Aorta (tissue), 5 donors: ENCODE measurements at places on chromosomes 4 and X.

DNA sequence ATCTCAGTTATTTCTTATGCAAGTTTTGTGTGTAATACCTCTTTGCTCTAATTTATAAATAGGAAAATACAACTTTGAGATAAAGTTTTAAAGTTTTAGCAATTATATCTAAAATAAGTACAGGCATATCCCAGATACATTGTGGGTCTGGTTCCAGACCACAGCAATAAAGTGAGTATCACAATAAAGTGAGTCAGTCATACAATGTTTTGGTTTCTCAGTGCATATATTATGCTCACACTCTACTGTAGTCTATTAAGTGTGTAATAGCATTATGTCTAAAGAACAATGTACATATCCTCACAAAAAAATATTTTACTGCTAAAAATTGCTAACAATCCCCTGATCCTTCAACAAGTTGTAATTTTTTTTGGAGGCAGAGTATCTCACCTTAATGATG is 49.2 kb downstream of the ANAPC10 start:
- no peak for DNase-seq

- no peak for DNase-seq
Observed at GRCh38 chr4:99677161-99677560, 19.5 kb upstream of the C4orf54 start.

GRCh38 chrX:151391722-151392121 is 5.3 kb upstream of the VMA21 start:
- DNase-seq: no peak

GRCh38 chrX:42247241-42247640 is 323.9 kb upstream of the CASK start:
- no peak for DNase-seq

GRCh38 chr4:70632028-70632427 is 3.5 kb downstream of the ENAM start:
- no peak for DNase-seq

DNA sequence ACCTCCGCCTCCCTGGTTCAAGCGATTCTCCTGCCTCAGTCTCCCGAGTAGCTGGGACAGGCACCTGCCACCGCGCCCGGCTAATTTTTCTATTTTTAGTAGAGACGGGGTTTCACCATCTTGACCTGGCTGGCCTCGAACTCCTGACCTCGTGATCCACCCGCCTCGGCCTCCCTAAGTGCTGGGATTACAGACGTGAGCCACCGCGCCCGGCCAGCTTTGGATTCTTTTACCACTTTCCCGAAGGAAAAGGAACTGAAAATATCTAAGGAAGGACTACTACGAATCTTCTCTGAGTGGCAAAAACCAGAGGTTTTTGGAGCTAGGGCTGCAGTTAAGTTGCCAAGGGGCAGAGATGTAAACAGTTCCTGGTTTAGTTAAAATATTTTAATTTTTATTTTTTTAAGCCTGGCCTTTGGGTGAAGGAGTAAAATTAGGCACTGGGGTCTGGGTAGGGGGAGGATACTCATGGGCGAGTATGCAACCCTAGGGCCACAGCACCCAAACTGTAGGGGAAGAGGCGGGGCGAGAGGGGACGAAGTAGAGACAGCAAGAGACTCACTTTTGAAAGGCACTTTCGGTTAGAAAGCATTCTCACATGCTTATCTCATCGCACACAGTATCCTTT is 525 bp upstream of the CISD2 start:
- DNase-seq: peak; percentile 55

- DNase-seq: no peak
Observed at GRCh38 chr4:173766171-173766600, 236.2 kb upstream of the HAND2 start.

GRCh38 chrX:125651426-125651825 is 331.8 kb downstream of the TEX13C start:
- DNase-seq: no peak

GRCh38 chr4:28886934-28887333 is 1833.2 kb upstream of the PCDH7 start:
- no peak for DNase-seq

DNA sequence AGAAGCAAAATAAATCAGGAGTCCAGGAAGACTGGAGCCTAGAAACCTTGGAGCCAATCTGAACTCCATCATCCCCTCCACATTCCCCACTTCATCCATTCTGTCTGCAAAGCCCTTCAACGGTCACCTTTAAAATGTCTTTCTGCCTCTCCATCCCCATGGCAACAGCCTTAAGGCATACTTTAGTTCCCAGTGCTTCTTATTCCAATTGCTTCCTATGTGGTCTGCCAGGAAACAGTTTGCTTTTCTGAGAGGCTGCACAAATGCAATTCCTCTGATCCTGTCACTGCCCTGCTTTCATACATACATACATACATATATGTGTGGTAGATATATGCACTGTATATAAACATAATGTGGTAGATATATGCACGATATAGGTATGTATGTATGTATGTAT is 786 bp upstream of the MAGEH1 start:
- no peak for DNase-seq

DNA sequence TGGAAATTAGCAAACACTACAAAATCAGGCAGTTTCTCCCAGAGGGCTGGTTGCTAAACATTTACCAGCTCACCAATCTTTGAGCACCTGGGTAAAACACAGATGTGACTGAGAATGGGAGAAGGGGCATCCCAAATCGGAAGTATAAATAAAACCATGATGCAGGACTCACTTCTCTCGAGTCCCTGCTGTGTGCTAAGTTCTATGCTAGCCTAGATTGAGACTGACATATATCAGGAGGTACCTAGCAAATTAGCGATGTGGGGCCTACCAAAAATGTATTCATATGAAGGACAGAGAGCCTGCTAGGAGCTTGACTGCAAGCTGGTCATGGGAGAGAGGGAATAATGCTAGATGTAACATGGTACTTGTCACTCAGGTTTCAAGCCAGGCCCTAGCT is 171.9 kb upstream of the PGRMC2 start:
- no peak for DNase-seq

- no peak for DNase-seq
Observed at GRCh38 chr4:7367406-7367805, 67.3 kb downstream of the PSAPL1 start.

- DNase-seq: peak; percentile 90
Observed at GRCh38 chr4:87038837-87039615, 104.2 kb downstream of the AFF1 start.

- no peak for DNase-seq
Observed at GRCh38 chrX:44439242-44439794, 95.8 kb upstream of the EFHC2 start.

- peak; percentile 57 for DNase-seq
Observed at GRCh38 chr4:1969928-1970723, 38.6 kb downstream of the NELFA start.

- no peak for DNase-seq
Observed at GRCh38 chr4:187413564-187414358, 581.8 kb upstream of the ZFP42 start.

DNA sequence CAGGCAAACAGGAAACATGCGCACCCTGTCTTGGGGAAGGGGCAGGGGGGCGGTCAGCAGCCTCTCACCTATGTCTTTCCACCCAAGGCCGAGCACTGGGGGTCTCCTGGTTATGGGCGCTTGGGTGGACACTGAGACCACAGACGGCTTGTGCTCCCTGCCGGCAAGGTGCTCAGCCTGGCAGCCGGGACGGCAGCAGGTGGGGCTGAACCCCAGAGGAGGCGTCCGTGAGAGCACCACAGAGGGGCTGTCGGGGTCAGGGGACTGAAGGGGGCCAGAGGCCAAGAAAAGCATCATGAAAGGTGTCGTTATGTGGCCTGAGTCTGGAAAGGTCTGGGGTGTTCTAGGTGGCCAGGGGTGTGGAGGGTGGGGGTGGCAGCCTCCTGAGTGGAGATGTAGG is 19.6 kb downstream of the DOK7 start:
- DNase-seq: no peak

DNA sequence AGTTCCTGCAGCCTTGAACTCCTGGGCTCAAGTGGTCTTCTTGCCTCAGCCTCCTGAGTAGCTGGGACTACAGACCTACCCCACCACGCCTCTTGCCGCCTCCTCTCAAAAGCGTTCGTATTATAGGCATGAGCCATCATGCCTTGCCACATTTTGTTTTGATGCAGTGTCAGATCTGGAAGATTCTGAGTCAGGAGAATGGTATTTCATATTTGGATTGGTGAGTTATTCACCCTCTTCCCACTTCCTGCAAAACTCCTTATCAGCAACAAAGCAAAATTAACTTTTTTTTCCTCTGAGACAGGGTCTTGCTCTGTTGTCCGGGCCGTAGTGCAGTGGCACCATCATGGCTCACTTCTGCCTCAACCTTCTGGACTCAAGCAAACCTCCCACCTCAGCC is 29.6 kb downstream of the REST start:
- DNase-seq: no peak

GRCh38 chr4:38949411-38950051 is 81.9 kb downstream of the FAM114A1 start:
- DNase-seq: no peak

DNA sequence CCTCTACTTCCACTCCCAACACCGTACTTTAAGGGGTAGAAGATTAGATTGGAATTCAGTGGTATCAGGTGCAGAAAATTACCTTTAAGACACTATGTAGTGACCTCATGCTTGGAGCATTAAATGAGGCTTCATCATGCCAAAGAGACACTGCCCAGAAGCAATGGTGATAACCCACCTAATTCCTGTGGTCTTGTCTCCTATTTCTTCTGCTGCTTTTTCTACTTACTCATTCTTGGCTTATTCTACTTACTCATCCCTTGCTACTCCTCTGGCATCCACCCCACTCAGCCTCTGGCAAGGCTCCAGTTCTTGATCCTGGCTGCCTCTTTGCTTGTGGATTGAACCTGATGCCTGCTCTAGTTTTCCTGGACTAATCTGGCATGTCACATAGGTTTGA is 62.3 kb upstream of the ADAMTS3 start:
- DNase-seq: peak; percentile 55

GRCh38 chrX:113514906-113515305 is 674.3 kb upstream of the AMOT start:
- DNase-seq: no peak

- DNase-seq: no peak
Observed at GRCh38 chrX:112651766-112652165, 28.0 kb downstream of the LHFPL1 start.

DNA sequence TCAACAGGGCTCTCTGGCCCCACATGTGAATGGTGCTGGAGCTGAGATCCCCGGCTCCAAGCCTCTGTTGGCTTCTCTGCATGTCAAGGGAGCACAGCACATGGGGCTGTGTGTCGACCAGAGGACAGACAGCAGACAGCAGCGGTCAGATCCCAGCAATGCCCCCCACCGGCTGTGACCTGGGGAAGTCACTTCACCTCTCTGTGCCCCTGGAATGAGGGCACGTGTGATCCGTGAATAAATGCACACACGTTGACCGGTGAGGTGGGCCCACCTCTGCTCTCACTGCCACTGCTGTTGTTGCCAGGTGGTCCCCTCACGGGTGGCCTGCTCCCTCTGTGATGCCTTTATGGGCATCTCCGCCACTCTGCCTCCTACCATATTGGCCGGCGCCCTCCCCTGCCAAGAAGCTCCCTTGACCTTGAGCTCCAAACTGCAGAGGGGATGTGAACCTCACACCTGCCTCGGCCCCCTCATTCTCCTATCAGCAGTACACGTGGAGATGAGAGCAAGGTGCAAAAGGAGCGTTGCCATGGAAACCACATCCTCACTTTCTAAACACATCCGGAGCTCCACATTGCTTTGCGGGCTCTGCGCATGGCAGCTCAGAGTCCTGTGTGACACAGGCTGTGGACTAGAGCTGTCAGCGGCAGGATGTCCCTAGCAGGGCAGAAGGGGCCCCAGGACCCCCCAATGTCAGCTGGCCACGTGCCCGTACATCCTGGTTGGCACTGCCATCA is 75.4 kb downstream of the ABLIM2 start:
- peak; percentile 39 for DNase-seq

GRCh38 chrX:150482537-150483206 is 85.7 kb upstream of the MTM1 start:
- DNase-seq: no peak

- no peak for DNase-seq
Observed at GRCh38 chr4:54056360-54056759, 8.0 kb downstream of the CHIC2 start.

DNA sequence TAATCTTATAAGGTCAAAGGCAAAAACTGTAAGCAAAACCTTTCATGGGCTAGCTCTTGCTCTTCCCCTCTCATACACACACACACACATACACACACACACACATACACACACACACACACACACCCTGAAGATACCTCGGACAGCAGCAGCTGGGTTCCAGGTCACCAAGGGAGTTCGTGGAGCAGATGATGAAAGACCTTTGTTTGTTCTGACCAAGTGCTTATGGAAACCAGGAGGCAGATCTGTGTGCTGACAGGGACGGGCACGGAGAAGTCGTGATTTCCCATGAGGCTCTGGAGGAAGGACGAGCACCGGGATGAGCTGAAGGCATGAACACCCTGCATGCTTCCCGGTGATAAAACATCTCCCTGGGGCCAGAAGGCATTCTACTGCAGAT is 35.4 kb upstream of the CRMP1 start:
- DNase-seq: no peak

GRCh38 chr4:17168571-17168970 is 270.1 kb upstream of the LDB2 start:
- DNase-seq: no peak

GRCh38 chr4:134139188-134139587 is 62.4 kb downstream of the PABPC4L start:
- no peak for DNase-seq

GRCh38 chrX:63514569-63515080 is 163.5 kb upstream of the SPIN4 start:
- no peak for DNase-seq

DNA sequence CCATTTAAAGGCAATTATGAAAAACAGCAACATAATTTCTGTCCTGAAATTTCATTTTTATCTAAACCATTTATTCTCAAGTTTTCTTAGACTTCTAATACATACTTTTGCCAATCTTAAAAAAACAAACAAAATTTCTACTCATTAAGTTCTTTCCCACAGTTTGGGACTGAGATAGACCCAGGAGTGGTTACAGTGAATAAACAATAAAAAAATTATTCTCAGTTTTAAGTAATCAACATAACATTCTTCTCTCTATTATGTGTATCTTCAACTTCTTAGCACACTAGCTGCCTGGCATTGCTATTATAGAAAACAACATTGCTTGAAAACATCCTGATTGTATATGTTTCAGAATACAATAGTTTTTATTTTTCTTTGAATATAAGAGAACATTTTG is 532.8 kb downstream of the IL15 start:
- DNase-seq: no peak

- DNase-seq: no peak
Observed at GRCh38 chrX:110159865-110160264, 157.0 kb downstream of the TMEM164 start.

DNA sequence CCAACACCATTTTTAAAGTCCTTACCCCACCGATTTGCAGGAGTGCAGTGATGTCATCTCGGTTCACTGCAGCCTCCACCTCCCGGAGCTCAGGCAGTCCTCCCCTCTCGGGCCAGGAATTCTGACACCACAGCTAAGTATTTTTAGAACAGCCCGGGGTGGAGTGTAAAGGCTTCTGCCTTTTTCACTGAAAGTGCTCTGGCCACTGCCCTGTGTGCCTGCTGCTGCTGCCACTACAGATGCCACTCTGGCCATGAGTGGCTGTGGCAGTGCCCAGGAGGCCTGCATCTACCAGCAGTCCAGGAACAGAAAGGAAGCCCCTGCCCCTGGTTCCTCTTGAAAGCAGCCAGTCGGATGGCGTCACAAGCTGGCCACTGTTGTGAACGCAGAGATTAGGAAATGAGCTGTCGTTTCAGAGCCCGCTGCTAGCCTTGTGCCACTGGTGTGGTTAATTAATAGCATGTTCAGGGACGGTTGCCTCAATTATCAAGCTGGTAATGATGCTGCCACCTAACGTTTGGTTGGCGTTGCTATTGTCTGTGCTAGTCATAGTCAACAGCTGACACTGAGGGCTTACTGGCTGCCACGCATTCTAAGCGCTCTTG is 23.6 kb upstream of the TBC1D14 start:
- peak; percentile 86 for DNase-seq
